ENCODE measurements at places on chromosomes 12 and 14. TPM values are rescaled to one million over a fixed set of nuclear protein-coding genes. Genes with fewer than 3 reads are reported as not detected.

The C12orf50 gene
- polyA plus RNA-seq, result 0.77 TPM

The LRTM2 gene
- not detected for polyA plus RNA-seq

The CARMIL3 gene
- 0.05 TPM for polyA plus RNA-seq

The SMOC1 gene
- polyA plus RNA-seq, result 1.9 TPM

The SLC17A8 gene
- not detected for polyA plus RNA-seq
